Omental fat pad (tissue), 4 donors: ENCODE measurements at places on chromosomes 16 and 17. TPM values are rescaled to one million over a fixed set of nuclear protein-coding genes. Genes with fewer than 3 reads are reported as not detected.

The KRTAP1-1 gene
- total RNA-seq, result not detected

The SRL gene
- 2.2 TPM for total RNA-seq

The ALG1 gene
- 16.9 TPM for total RNA-seq

The AIPL1 gene
- total RNA-seq, result not detected

The MRTFB gene
- 17.5 TPM for total RNA-seq

The HBA1 gene
- 84.4 TPM for total RNA-seq

The HAGHL gene
- 5.1 TPM for total RNA-seq

The NFATC2IP gene
- total RNA-seq, result 33.4 TPM

The GRAP gene
- 13.2 TPM for total RNA-seq

The IKZF3 gene
- total RNA-seq, result 8.3 TPM

DNA sequence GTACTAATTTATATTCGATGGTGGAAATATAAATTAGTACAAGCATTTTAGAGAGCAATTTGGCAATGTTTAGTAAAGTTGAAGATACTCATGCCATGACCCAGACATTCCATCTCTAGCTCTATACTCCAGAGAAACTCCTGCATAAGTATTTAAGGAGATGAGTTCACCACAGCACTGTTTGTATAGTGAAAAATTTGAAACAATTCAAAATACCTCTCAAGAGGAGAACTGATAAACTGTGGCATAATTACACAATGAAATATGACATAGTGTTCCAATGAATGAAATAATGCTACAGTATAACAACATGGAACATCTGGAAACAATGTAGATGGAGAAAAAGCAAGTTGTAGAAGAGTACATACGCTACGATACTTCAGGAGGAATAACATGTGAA lies 48.6 kb upstream of the IRX3 start:
- no peak for DNase-seq

DNA sequence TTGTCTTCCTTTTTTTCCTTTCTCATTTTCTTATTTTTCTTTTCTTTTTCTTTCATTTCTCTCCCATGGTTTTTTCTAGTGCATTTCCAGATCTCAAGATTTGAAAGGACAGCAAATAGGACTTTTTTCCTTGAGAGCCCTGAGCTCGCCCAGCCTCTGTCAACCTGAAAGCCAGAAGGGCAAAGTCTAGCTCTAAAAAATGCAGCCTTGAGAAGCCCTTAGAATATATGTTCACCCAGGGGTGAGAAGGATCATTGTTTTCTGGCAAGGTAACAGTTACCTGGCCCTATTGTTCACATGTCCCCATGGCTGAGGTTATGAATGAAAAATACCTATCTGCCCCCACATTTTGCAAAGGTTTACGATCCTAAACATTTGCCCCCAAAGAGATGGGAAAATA lies 218.4 kb downstream of the IRX3 start:
- DNase-seq, result no peak

GRCh38 chr17:67076290-67076689 lies 31.9 kb downstream of the CACNG1 start:
- DNase-seq, result no peak

DNA sequence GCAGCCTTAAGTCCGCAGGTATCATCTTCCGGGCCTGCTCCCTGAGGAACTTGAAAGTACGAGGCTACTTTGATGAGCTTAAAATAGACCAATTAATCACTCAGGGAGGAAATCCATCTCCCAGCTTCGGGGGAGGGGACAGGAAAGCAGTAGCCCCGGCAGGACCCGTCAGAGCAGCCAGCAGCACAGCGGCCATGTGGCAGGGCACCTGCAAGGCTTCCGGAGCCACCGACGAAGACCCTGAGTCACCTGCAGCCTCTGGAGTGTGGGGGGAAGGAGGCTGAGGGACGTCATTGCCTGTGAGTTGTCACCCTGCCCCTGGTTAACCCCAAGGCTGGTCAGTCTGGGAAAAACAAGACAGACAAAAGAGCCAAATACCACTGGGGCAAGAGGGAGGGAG lies 4.4 kb upstream of the CYB561 start:
- no peak for DNase-seq

- DNase-seq, result no peak
Observed at GRCh38 chr17:28986714-28987655, 18.8 kb downstream of the SEZ6 start.

DNA sequence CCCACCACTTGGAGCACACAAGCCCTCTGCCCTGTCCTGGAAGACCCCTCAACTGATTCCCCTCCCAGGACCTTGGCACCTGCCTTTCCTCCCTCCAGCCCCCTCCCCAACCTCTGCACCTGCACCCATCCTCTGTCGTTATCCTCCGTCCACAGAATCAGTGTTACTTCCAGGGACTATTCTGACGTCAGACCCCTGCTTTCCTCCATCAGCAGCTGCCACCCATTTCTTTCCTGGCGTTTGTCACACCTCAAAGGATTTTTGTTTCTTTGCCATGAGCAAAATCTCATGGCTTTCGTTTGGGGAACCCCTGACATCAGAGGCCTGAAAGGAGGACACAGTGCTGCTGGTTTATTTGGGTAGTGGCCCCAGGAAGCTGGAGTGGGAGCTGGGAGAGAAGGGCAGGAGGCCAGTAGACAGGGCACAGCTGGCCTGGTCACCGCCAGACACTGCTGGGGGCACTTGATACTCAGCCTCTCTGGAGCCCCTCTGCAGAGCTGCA lies 68.4 kb downstream of the SOCS1 start:
- DNase-seq, result no peak

GRCh38 chr16:30893417-30893743 lies 497 bp downstream of the BCL7C start:
- no peak for DNase-seq

DNA sequence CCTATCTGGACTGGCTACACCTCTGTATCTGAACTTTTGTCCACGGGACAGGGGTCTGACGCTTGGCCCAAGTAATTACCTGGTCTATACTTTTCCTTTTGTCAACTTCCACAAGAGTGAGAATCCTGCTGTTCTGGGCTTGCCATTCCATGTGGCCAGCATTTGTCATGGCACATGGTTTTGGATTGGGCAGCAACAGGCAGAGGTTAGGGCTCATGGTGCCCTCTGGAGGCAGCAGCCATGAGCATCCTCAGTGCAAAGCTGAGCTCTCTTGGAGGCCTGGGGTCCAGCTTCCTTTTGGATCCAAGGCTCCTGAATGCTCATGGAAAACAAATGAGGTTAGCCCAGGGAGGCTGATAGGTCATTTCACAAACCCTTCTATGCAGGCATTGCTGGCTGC lies 7.5 kb upstream of the EDC4 start:
- no peak for DNase-seq

- DNase-seq, result no peak
Observed at GRCh38 chr16:68776821-68777485, 39.9 kb downstream of the CDH1 start.

DNA sequence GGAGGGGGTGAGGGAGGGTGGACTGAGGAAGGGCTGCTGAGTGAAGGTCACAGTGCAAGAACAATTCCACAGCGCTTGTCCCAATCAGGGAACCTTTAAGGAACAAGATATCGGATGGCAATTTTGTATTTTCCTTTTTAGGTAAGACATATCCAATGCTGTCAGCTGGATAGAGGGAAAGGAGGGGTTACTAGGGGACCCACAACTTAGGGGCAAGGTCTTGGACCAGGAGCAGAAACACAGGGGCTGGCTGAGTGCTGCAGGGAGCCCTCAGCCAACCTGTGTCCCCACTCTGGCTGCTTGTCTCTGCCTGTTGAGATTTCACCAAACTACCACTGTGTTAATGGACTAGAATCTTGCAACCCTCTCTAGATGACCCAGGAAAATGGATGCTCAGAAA lies 47.6 kb downstream of the AKAP1 start:
- no peak for DNase-seq

- DNase-seq, result no peak
Observed at GRCh38 chr17:77386502-77387192, 245.9 kb downstream of the SEC14L1 start.

GRCh38 chr16:67608364-67608763 lies 36.6 kb upstream of the CARMIL2 start:
- no peak for DNase-seq

DNA sequence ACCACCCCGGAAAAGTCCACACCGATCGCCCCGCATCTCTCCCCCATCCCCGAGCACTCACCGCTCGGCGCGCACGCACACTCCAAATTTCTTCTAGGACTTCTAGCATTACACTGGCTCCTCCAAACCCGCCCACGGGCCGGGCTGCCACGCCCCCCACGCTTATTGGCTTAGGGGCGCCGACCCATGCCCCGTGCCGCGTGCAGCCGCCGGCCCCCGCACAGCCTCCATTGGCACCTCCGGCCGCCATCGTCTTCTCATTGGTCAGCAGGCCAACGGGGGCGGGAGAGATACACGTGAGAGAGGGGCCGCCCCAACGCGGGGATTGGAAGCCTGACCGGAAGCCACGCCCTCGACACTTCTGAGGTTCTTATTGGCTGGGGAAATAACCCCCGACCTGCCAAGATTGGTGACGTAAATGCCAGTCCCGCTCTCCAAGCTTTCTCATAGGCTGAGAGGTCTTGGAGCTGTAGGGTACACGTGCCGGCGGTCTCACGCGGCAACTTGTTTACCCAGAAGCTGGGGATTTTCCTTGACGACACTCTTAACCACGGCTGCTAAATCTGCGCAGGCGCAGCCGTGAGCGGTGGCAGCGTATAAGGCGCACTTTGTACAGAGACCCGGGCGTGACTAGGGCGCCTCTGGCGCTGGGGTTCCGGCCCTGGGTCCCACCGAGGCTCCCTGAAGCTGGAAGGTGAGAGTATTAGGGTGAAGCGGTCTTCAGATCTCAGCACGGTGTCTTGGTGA lies 4.2 kb upstream of the PER1 start:
- DNase-seq, result peak; percentile 99

GRCh38 chr16:47299587-47299986 lies 155.8 kb upstream of the NETO2 start:
- no peak for DNase-seq

DNA sequence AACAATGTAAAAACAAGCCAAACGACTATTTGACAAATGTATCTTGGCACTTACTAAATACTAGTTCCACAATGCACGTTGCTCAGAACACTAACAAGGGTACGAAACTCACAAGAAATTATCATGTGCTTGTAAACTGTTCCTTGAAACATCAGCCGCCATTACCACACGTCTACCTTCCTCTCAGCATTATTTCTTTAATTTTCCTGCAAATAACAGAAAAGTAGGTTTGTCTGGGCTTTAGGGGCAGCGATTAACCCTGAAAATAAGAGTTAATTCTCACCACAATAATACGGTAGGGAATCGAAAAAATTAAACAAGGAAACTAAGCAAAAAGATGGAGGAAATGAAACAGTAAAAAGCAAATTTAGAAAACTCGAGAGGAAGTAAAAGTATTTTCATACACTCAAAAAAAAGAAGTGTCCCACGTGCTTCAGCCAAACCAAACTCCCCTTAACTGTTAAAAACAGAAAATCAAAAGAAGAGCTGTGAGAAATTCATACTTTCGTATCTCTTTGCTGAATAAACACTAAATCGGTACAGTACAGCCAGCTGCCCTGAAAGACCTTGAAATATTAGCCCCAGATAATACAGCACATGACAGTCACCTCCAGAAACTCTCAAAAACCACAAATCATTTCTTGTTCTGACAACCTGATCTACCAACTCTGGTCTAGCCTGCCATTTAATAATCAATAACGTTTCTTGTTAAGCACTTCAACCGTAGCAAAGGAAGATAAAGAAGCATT lies 1.2 kb downstream of the ARHGAP17 start:
- DNase-seq, result no peak

DNA sequence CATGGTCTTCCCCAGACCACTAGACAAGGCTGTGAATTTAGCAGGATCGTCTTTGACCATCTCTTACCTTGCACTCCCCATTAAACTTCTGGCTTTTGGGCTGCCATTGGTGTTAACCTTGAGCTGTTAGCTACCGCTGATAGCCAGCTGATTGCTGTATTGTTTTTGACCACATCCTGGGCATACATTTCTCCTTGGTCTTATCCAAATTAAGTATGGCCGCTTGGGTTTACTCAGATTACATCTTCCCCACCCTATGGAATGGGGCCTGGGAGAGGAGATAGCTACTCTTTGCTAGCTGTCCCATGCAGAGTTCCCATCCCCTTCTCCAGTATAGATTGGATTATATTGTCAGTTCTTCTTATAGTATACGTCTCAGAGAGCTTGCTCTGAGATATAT lies 270.4 kb upstream of the ELAC2 start:
- DNase-seq, result no peak

DNA sequence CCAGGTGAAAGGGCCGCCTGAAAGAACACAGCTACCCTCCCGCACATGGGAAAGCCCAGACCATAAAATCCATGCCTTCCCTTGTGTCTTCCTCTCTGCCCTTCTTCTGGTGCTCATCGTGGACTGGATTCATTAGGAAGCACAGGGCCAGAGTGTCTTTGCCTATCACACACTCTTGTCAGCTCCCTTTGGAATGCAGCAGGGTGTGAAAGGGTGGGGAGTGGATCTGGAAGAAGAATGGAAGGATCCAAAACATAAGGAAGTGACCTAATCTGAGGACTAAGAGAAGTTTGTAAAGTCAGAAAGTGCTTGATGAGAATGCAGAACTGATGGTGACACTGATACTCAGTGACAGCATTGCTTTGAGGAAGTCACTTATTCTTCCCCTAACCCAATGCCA lies 1147.3 kb upstream of the GOT2 start:
- DNase-seq, result no peak

- no peak for DNase-seq
Observed at GRCh38 chr17:47654991-47655390, 5.3 kb downstream of the KPNB1 start.

DNA sequence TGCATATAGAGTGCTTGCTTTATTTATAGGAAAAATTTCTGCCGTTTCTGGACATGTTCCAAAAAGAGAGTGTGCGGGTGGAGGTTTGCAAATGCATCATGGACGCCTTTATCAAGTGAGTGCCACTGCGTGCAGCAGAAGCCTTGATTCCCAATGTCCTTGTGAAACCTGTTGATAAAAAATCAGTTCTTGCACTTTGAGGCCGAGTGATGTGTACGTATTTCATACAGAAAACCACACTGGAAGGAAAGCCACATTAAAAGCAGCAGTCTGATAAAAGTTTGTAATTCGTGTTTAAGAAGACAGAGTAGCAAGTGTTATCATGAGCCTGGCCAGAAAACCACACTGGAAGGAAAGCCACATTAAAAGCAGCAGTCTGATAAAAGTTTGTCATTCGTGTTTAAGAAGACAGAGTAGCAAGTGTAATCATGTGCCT lies 78.0 kb downstream of the KNOP1 start:
- no peak for DNase-seq

DNA sequence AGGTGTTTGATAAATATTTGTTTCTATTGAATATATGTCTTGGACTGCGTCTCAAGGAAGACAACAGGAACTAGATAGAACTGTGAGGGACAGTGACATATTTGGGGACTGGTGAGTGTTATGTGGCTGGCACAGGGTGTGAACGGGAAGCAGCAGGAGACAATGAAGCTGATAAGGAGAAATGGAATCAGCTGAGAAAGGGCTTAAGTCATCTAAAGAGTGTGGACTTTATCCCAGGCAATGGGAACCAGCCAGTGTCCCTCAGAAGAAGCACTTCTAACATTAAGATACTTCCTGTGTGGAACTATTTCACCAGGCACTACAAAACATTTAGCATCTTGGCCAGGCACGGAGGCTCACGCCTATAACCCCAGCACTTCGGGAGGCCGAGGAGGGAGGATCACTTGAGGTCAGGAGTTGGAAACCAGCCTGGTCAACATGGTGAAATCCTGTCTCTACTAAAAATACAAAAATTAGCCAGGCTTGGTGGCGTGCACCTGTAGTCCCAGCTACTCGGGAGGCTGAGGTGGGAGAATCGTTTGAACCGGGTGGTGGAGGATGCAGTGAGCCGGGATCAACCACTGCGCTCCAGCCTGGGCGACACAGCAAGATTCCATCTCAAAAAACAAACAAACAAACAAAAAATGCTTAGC lies 41.2 kb downstream of the ARHGAP17 start:
- no peak for DNase-seq

- no peak for DNase-seq
Observed at GRCh38 chr16:57000271-57001025, 11.1 kb downstream of the NLRC5 start.
